ENCODE measurements at places on chromosomes 5 and 9.

GRCh38 chr5:148412124-148412523 lies 28.4 kb downstream of the FBXO38 start:
- no peak for DNase-seq

- no peak for DNase-seq
Measured at GRCh38 chr5:1247811-1248210, 22.6 kb downstream of the SLC6A18 start.

- DNase-seq: peak; percentile 28
Measured at GRCh38 chr5:89313044-89313443, 430.1 kb upstream of the MEF2C start.

DNA sequence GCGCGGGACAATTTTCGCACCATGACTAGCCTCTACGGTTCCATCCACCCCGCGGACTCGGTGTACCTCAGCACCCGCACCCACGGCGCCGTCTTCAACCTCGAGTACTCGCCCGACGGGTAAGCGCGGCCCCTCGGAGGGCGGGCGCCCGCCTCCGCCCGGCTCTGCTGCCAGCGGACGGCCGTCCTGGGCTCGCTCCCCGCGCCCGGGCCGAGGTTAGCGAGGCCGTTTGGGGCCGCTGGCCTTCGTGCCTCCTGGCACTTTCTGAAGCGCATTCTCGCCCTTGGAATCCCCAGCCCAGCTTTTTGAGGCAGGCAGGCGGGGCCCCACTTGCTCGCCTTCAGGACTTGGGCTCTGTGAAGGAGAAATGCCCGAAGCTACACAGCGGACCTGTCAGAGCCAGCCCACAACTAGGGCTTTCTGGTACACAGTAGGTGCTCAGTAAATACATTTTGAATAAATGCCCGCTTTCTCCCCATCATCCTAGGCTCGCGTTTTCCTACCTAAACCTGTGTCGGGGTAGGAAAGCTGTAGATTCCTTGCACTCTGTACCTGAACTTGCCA lies 772 bp downstream of the DCAF10 start:
- DNase-seq: no peak

GRCh38 chr9:127815512-127816361 lies 13.1 kb downstream of the FPGS start:
- DNase-seq: no peak

DNA sequence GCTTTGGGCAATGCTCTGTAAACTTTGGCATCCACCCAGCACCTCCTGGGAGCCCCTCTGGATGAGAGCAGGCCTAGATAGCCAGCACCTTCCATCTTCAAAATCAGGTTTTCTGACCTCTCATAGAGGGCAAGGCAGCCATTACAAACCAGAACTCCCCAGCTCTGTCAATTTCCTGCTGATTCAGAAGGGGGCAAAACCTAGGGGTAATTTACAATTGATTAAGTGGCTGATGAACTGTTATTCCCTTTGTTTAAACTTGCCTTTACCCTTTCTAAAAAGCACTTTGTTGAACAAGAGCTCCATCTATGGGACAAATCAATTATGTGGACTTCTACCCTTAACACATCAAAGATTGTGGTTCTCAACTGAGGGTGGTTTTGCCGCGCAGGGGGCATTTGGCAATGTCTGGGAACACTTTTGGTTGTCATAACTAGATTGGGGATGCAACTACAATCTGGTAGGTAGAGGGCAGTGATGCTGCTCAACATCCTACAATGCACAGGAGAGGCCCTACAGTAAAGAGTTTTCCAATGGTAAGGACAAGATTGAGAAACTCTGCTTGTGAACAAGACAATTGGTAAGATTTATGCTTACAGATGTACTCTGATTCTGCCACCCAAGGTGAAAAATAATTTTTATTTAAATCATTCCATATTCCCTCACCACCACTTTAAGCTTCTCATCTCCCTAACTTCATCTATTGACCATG lies 184.1 kb downstream of the MARCHF11 start:
- peak; percentile 67 for DNase-seq

- DNase-seq: no peak
Measured at GRCh38 chr5:54692631-54693030, 175.1 kb downstream of the SNX18 start.

- DNase-seq: no peak
Measured at GRCh38 chr9:92728831-92729734, 35.5 kb downstream of the BICD2 start.

- no peak for DNase-seq
Measured at GRCh38 chr9:122029898-122030297, 63.2 kb downstream of the TTLL11 start.

GRCh38 chr5:5313101-5313635 lies 109.3 kb upstream of the ICE1 start:
- DNase-seq: no peak

GRCh38 chr9:127825319-127826051 lies 22.8 kb downstream of the FPGS start:
- DNase-seq: no peak

DNA sequence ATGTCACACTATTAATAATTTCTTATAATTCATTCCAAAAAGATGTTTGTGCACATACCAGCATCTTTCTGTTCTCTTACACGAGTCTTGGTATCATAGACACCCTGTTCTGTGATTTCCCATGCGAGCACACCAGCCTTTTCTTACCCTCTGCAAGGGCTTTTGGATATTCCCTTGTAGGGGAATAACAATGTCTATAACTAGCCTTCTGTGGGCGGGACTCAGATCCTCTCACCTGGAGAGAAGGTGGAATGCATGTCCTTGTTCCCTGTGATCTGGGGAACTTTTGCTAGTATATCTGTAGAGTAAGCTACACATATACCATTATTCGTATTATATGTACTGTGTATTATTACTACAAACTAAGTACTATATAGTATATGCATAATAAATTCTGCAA lies 44.8 kb downstream of the EHMT1 start:
- no peak for DNase-seq

- DNase-seq: no peak
Measured at GRCh38 chr5:82624062-82624461, 345.9 kb upstream of the RPS23 start.

DNA sequence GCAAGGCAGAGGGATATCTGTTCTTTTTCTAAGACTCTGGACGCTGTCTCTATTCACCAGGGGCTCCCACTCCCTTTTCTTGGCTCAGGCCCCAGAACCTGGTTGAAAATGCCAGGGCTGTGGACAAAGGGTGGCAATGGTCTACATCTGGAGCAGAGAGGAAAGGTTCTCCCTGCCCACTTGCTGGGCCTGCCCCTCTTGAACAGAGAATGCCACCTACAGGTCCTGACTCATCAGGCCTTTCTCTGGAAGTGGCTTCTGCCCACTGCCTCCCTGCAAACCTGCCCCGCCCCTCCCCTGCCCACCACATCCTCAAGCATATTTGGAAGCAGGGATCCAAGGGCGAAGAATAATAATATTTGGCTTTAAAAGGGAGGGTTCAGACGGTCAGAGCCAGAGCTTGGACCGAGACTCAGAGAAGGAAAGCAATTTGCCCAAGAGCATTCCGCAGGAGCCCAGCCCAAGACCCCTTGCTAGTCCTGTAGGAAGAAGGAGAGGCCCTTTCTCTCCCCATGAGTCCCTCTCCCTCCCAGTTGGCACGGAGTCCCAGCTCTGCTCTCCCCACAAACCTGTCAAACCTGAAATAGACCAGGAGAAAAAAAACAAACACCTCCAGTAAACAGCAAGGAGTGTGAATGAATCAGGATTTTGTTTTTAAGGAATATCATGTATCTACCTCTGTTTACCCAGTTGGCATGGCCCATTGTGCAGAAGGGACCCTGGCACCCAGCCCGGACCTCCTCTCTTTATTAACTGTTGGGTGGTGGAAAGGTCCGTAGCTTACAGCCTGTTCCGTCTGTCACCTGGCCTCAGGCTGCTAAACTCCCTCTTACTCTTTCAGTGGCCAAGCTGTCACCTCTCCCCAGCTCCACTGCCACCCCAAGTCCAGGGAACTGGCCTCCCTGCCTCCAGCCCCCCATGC lies 37.7 kb upstream of the STXBP1 start:
- DNase-seq: peak; percentile 97

- DNase-seq: no peak
Measured at GRCh38 chr9:138076650-138077009, 199.0 kb downstream of the CACNA1B start.

DNA sequence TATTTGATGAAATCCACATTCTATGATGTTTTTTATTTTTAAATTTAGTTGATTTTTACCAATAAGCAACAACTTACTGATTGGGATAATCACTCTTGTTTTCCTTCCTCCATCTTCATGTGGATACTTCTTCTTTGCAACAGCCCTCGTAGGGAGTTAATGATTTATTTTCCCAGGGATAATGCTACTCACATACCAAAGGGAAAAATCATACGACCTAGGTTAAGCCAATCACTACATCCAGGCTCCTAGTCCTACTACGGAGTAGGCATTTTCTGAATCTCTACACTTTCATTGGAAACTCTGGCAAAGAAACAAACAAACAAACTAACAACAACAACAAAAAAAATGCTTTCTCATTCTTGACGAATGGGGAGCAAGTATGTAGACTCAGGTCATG lies 663.4 kb downstream of the PTPRD start:
- no peak for DNase-seq

DNA sequence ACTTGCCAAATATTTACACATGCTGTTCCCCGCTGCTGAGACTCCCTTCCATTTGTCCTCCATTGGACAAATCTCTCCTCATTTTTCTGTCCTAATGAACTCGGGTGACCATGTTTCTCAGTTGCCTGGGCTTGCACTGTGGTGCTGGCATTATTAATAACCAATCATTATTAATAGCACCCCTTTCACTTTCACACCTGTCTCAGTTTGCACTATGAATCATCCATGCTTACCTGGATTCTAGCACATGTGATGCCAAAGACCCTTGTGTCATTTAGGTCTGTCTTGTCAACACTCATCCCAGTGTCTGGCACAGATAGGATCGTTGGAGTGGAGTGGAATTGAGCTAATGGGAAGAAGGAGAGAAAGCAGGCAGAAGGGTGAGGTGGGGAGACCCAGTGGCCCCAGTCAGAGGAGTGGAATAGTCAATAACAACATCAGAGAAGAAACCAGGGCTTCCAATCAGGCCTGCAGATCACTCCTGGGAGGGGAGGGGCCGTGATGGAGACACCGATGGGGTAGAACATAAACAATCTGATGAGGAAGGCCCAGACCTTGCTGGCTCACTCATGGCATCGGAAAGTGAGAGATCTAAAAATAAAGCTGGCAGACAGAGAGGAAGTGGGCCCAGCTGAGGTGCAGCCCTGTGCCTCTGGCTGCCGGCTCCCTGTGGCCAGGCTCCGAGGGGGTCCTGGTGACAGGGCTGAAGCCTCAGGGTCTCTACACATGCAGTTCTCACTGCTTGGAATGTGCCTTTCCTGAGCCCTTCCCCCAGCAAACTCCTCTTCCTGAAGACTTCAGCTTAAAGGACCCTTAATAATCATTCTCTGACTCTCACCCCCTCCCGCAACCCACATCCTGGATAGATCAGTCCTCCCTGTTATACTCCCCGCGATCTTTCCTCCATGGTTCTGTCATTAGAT lies 33.5 kb upstream of the CRB2 start:
- no peak for DNase-seq

DNA sequence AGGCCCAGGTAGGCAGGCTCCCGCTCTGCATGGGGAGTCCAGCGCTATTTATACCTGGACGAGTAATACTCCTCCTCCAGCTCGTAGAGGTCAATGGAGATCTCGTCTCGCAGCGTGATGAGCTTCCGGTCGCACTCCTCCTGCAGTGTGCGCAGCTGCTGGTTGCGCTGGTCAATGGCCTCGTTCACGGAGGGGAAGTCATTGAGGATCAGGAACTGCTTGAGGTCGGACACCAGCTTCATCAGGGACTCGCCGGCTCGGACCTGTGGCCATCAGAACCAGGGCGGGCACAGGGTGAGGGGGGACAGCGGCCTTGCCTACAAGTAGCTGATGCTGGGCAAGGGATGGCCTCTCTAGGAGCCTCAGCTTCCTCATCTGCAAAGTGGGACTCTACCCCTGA lies 3.9 kb downstream of the MED22 start:
- DNase-seq: no peak

DNA sequence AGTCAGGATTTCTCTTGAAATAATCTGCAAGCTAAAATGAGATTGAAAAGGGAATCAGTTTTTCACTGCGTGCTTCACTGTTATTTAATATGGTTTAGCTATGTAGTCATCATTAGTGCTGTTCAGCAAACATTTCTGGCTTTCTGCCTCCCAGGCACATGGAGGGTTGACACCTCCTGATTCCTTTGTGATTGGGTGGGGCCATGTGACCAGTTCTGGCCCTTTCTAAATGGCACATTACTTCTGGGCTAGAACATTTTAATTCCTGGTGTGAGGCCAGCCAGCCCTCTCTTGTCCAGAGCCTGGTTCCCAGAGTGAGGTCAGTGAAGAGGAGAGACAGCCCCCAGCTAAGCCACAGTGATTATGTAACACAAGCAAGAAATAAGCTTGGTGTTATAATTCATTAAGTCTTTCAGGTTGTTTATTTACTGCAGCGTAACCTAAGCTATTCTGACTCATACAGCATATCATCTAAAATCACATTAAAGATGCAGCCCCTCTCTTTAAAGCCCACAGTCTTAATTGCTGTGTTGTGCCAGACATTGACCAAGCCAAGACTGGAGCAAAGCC lies 17.4 kb upstream of the ARSI start:
- DNase-seq: no peak

DNA sequence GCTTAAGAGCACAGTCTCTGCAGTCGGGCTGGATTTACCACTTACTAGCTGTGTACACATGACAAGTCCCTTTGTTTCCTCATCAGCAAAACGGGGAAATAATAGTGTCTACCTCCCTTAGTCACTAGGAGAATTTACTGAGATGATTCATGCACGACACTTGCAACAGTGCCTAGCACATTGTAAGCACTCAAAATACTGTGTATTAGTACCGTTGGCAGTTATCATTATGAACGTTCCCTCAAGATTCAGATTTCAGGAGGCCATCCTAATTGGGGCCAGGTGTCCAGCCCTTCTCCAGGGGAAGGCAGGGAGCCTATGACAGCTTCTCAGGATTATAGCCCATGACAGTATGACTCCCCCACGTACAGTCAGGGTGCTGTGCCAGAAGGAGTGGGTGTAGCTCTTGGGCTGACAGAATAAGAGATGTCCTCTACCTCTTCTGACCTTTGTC lies 164.3 kb downstream of the DOCK2 start:
- no peak for DNase-seq

DNA sequence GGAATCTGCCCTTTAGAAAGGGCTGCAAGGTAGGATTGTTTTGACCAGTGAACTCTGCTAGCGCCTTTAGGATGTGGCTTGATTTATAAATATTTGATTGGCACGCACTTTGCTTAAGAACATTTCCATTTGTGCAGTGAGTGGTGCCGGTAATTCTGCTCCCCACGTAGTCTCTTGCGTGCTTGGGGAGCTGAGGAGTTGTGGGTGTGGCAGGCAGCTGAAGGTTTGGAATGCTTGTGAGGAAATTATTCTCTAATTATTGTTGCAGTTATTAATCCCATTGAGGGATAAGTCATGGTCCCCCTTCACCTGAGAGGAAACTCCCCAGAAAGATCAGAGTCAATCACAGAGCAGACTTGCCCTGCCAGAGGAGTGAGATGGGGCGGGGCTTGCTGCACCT lies 76.7 kb downstream of the FGF1 start:
- DNase-seq: no peak

GRCh38 chr9:121783111-121783510 lies 131.7 kb downstream of the DAB2IP start:
- no peak for DNase-seq

- no peak for DNase-seq
Measured at GRCh38 chr5:4704951-4705350, 435.2 kb upstream of the ADAMTS16 start.

All from NCI-H748 treated with DMSO at 0.1 percent for 48 hours (cell line).